ENCODE measurements at places on chromosomes 6 and 20.

GRCh38 chr6:78810146-78810545 is 57.2 kb upstream of the IRAK1BP1 start:
- H3K4me1 ChIP-seq = peaks cover 11% of the 10 kb centered on the region
- peak overlapping the region; percentile 51 for H3K27ac ChIP-seq
- no peaks in the 10 kb centered on the region for H3K27me3 ChIP-seq
- DNase-seq = no peak

- peaks cover 51% of the 10 kb centered on the region for H3K4me1 ChIP-seq
- no peak for DNase-seq
- peak overlapping the region; percentile 88 for H3K27ac ChIP-seq
- H3K4me3 ChIP-seq = no peak overlapping the region
Observed at GRCh38 chr20:23141450-23142161, 55.5 kb upstream of the CD93 start.

DNA sequence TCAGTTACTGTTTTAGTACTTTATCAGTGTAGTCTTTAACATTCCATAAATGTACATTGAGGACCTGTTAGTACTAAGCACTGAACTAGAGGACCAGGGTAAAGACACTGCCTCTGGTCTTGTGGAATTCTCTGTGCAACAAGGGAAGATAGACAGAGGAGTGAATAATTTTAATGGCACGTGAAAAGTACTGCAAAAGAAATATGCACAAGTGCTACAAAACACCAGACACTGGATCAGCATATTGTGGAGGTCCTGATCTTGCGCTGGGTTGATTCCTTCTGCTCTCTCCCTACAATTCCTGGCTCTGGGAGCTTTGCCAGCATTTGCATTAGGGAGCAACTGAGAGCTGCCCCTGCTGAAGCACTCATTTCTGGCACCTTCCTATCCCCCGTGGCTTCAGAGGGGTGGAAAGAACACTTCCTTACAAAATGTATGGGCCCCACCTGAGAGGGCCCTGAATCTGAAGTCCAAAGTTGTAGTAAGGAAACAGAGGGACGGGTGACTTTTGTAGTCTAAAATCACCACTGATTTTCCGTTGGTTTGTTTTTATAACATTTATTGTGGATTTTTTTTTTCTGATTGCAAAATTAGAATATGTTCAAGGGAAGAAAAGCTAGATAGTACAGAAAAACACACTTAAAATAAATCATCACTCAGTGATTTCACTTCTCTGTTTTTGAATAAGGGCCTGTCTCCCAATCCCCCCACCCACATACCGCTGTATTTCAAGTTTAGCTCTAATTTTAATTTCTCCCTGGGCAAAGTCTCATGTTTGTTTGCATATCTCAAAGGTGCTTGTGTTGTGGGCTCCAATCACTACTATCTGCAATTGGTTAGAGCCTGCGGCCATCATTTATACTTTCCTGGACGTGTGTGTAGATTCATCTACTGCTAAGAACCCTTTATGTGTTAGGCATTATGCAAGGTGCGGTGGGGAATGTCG is 4.9 kb downstream of the PKIG start:
- DNase-seq = no peak
- no peaks in the 10 kb centered on the region for H3K36me3 ChIP-seq
- H3K4me1 ChIP-seq = peaks cover under 1% of the 10 kb centered on the region
- no peaks in the 10 kb centered on the region for H3K27me3 ChIP-seq

DNA sequence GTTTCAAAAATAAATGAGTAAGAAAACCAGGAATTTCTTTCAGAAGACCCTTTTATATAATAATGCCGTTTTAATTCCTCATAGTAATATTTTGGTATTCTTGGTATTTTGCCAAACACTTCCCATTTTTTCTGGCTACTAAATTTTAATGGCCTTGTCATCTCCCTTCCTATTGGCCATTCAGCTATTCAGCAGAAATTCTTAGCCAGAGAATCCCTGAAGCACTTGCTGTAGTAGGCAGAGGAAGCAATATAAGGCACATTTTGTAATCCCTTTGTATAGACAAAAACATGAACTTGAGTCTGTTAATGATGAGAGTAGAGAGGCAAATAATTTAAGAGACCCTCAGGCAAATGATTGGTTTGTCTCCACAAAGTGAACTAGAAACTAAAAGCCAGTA is 118.4 kb upstream of the LAMP5 start:
- DNase-seq = no peak
- peaks cover 5% of the 10 kb centered on the region for H3K4me1 ChIP-seq
- peaks cover 59% of the 10 kb centered on the region for H3K36me3 ChIP-seq
- H3K27me3 ChIP-seq = no peaks in the 10 kb centered on the region

- H3K27ac ChIP-seq = peak overlapping the region; percentile 88
- no peaks in the 10 kb centered on the region for H3K27me3 ChIP-seq
- no peak overlapping the region for H3K4me3 ChIP-seq
- no peak for DNase-seq
- H3K4me1 ChIP-seq = peaks cover 33% of the 10 kb centered on the region
Observed at GRCh38 chr6:158060455-158061360, 79.0 kb downstream of the SYNJ2 start.

DNA sequence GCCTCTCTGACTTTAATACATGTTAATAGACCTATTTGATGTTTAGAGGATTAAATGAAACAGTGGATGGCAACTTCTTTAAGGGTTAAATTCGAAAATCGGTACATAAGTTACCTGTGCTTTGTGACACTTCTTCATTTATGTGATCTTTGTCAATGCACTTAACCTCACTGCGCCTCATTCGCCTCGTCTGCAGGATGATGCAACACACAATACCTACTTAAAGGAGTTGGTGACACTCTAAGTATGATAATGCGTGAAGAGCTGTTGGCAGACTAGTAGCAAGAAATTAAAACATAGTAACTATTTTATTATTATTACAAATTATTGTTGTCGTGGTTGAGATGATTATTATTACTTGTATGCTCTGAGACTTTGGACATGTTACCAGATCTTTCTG is 92.8 kb downstream of the TSHZ2 start:
- no peak overlapping the region for H3K27ac ChIP-seq
- DNase-seq = no peak
- no peaks in the 10 kb centered on the region for H3K36me3 ChIP-seq
- no peaks in the 10 kb centered on the region for H3K27me3 ChIP-seq
- H3K4me3 ChIP-seq = no peak overlapping the region

- no peak for DNase-seq
- H3K27ac ChIP-seq = no peak overlapping the region
- no peaks in the 10 kb centered on the region for H3K4me1 ChIP-seq
- H3K36me3 ChIP-seq = no peaks in the 10 kb centered on the region
- no peak overlapping the region for H3K4me3 ChIP-seq
Observed at GRCh38 chr6:161836643-161837448, 563.0 kb upstream of the AGPAT4 start.

DNA sequence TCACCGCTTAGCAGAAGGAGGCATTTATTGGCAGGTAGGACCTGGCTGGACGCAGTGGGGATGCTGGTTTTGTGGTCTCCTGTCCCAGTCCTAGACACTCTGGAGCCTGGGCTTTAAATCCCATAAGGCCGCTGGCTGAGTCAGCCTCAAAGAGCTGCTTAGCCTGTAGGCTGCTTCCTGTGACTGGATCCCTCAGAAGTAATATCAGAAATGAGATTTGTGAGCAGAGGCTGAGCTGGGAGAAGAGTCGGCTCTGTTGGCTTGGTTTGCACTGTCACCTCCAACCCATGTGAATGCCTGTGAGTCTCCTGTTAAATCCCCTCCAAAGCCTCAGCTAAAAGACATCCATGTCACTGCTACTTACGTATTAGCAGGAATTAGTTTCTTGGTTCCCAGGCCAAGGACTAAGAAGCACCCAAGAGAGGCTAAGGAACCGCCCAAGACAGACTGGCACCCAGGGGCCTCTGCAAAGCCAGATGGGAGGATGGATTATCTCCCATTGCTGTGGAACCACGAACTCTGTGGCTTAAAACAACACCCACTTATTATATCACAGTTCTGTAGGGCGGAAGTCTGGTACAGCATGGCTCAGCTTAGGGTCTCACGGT is 289.4 kb downstream of the CDC5L start:
- H3K36me3 ChIP-seq = no peaks in the 10 kb centered on the region
- peak overlapping the region; percentile 91 for H3K27ac ChIP-seq
- peaks cover 39% of the 10 kb centered on the region for H3K4me1 ChIP-seq
- H3K4me3 ChIP-seq = no peak overlapping the region

DNA sequence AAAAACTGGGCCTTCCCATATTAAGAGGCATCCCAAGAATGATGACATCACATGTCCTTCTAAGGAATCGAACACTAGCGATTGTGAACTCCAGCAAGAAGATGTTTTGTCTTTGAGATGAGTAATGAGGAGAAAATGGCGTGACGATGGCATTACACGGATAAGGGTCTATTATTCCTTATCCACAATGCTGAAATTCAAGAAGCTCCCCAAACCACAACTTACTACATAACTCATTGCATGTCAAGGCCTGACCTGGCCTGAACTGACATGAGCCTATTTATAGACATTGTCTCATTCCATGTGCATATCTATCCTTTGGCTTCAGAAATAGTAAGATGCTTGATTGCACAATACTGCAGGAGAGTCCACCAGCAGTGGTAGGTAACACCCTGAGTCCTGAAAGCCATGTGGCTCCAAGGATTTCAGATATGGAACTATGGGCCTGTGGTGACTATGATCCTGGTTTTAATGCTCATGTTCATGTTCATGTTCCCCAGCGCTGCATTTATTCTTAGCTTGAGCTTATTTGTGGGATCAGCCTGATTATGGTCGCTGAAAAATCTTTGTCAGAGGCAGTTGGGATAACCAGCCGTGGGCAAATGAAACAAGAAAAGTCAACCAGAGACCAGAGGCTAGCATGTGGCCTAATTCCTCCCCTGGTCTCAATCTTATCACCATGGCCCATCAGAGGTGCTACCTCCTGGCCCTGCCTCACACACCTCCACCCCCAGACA is 183.2 kb upstream of the JARID2 start:
- H3K27me3 ChIP-seq = no peaks in the 10 kb centered on the region
- H3K4me1 ChIP-seq = peaks cover 38% of the 10 kb centered on the region
- no peak overlapping the region for H3K4me3 ChIP-seq
- H3K27ac ChIP-seq = peak overlapping the region; percentile 60
- DNase-seq = peak; percentile 76
- H3K36me3 ChIP-seq = no peaks in the 10 kb centered on the region

- H3K4me3 ChIP-seq = no peak overlapping the region
- peak; percentile 84 for DNase-seq
- H3K27me3 ChIP-seq = no peaks in the 10 kb centered on the region
- peaks cover 74% of the 10 kb centered on the region for H3K4me1 ChIP-seq
- H3K27ac ChIP-seq = peak overlapping the region; percentile 76
- H3K36me3 ChIP-seq = peaks cover 37% of the 10 kb centered on the region
Observed at GRCh38 chr20:45036044-45036755, 64.7 kb downstream of the KCNS1 start.

DNA sequence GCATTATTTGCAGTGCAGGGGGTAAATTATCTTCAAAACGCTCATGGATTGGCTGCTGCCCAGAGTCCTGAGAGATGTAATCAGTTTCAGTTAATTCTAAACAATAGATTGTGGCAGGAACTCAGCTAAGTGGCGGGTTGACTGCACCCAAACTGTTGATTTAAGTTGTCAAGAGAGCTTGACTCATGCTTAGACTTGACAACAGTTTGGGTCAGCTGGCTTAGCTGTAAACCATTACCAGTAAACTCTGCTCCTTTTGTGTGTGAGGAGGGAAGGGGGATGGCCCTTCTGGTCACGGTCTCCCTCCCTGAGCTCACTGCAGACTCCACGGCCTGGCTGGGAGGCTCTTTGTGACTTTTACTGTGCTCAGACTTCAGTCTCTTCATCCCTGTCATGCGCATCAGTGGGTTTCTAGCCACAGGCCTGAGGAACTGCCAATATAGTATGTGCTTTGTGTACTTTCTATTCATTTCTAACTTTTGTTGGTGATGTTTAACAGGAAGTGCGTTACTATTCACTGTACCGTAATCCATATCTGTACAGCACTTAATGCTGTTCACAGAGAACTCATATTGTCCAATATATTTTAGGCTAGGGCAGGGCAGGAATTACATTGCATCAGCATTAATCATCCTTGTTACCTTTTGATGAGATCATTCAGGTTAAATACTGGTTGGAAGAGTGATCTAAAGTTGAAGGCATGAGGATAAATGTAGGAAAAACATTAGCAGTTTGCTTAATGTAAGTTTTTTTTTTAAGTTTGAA is 488.3 kb downstream of the CDKAL1 start:
- H3K36me3 ChIP-seq = no peaks in the 10 kb centered on the region
- H3K4me3 ChIP-seq = no peak overlapping the region
- peak; percentile 61 for DNase-seq
- H3K27ac ChIP-seq = peak overlapping the region; percentile 98

DNA sequence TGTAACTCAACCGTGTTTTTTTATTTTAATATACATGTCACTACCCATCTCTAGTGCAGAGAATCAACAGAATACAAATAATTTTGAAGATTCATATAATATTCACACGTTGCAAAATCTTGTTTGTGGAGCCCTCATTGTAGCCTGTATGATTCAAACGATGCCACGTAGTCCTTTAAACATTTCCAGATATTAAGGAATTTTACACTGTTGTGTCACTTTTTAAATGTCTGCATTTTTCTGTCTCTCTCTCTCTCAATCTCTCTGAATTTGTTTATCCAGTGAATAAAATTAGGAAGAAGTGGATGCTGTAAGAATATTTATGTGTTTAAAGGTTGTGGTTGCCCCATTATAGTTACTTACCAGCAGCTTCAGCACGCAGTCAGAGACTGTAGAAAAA is 262.0 kb downstream of the PAX1 start:
- no peaks in the 10 kb centered on the region for H3K36me3 ChIP-seq
- no peaks in the 10 kb centered on the region for H3K27me3 ChIP-seq
- DNase-seq = no peak
- no peak overlapping the region for H3K4me3 ChIP-seq
- no peaks in the 10 kb centered on the region for H3K4me1 ChIP-seq

DNA sequence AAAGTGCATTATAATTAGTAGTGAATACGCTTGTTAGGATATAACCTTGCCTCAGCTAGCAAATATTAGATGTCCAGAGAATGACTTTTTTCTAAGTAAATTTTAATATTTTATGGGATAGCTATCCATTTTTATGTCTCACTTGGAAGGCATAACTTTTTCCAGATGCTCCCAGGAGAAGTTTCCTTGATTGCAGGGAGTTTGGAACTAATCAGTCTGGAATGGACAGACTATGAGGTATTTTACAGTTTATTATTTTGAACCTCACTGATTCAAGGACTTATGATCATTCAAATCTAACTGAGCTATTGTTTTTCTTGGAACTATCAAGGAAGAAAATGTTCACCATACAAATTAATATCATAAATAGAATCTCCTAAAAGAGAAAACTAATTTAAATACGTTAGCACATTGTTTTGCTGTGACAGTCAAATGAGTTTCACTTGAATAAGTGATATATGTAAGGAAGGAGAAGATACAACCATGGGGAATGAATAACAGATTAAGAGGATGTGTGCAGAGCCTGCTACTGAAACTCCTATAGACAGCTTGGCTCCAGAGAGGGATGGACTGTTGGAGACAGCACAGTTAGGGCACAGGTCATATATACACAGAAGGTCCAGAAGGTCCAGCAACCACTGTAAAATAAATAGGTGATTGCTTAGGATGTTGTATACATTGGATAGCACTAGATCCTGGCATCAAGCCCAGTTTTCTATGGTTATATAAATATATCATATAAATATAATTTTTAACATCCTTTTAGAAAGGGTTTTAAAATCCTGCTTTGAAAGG is 20.6 kb upstream of the LCA5 start:
- no peak for DNase-seq
- H3K27ac ChIP-seq = no peak overlapping the region
- H3K4me3 ChIP-seq = no peak overlapping the region
- H3K27me3 ChIP-seq = no peaks in the 10 kb centered on the region
- no peaks in the 10 kb centered on the region for H3K4me1 ChIP-seq
